ENCODE measurements at places on chromosomes 6 and 20. TPM values are rescaled to one million over a fixed set of nuclear protein-coding genes. Genes with fewer than 3 reads are reported as not detected.

GRCh38 chr6:156697225-156697830 is 79.8 kb upstream of the ARID1B start:
- H3K4me1 ChIP-seq, result no peaks in the 10 kb centered on the region
- DNase-seq, result no peak
- no peak overlapping the region for H3K4me3 ChIP-seq
- H3K36me3 ChIP-seq, result no peaks in the 10 kb centered on the region

DNA sequence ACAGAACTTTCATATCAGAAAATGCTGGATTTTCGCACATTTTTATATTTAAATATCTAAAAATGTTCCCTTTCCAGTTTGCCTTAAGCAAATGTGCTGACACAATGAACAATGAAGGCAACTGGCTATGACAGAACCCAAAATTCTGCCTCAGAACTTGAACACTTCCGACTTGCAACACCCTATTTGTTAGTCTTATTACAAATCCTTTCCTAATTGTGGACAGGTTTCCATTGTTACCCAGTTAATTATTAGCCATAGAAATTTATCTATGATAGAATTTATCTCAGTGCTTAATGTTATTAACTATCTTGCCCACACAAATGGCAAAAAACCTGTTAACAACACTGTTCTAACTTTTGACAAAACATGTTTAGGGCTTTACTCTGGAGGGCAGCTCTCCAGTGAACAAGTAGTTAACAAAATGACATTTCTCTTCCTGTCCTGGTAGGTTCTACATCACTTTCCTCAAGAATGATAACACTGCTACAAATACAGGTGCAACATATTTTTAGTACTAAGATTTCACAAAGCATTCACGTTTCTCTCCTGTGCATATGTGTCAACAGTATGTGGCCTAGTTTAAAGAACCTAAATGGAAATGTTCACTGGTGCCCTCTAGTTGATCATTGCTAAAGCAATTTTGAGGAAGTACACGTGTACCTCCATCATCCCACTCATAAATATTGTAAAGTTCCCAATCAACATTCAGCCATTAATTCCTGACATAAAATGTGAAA is 58.4 kb downstream of the HIVEP2 start:
- no peak overlapping the region for H3K27ac ChIP-seq
- H3K4me3 ChIP-seq, result no peak overlapping the region
- peaks cover 34% of the 10 kb centered on the region for H3K4me1 ChIP-seq
- no peaks in the 10 kb centered on the region for H3K27me3 ChIP-seq

GRCh38 chr6:41092421-41093140 is 19.8 kb downstream of the NFYA start:
- H3K27me3 ChIP-seq, result no peaks in the 10 kb centered on the region
- H3K4me1 ChIP-seq, result no peaks in the 10 kb centered on the region
- H3K27ac ChIP-seq, result no peak overlapping the region
- peaks cover 99% of the 10 kb centered on the region for H3K36me3 ChIP-seq
- H3K4me3 ChIP-seq, result no peak overlapping the region

- H3K27me3 ChIP-seq, result peaks cover 38% of the 10 kb centered on the region
- no peaks in the 10 kb centered on the region for H3K36me3 ChIP-seq
- H3K27ac ChIP-seq, result peak within 1 kb of the TSS; percentile 68
Measured at GRCh38 chr6:130365166-130366106, at the start of gene TMEM200A. Gene TMEM200A, plus strand, starts transcription at chr6:130366017. Its CDS starts 74,406 bp downstream, at chr6:130440423.

DNA sequence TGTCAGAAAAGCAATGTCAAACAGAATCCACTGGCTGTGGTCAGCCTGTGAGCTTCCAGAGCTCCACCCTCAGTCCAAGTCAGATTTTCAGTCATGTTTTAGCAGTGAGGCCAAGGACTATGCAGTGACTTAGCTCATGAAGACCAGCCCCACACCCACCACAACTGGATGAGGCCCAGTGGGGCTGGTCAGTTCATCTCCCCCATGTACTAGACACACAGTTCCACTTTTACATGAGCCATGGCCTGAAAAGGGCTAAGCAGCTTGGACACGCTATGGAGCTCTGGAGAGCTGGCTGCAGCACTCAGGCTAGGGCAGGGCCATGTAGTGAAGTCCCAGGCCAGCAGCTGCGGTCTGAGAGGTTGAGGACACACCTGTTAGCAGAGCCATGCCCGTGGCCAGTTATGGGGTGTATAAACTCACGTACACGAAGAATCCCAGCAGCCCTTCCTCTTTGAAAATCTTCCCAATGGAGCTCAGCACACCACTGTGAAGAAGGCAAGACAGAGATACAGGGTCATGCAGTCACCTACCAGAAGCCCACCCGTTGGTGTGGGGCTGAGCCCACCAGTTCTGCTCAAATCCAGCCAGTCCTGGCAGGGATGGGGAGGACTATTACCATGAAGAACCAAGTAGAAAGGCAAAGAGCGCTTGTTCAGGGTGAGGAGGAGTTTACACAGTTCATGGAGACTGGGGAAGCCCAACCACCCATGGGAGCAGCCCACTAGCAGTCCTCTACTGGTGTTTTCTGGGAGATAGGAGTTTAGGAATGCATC is 10.6 kb downstream of the MTCH1 start:
- H3K4me3 ChIP-seq, result no peak overlapping the region
- no peak for DNase-seq
- peaks cover 96% of the 10 kb centered on the region for H3K36me3 ChIP-seq
- no peak overlapping the region for H3K27ac ChIP-seq

DNA sequence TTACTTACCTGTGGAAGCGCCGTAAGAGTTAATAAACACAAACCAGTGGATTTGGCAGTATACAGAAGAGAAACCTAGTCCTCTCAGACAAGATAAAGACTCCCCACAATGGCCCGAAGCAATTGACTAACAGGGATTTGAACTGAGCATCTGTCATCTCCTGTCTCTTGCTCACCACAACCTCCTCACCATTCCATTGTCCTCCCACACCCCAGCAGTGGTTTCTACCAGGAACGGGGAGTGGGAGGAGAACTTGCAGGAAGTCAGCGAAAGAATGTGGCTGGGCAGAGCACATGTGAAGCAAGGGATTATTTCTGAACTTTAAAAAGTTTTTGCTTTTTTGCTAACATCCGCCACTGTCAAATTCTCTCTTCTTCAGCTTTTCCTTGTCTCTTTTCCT is 24.6 kb upstream of the TAAR1 start:
- no peaks in the 10 kb centered on the region for H3K4me1 ChIP-seq
- H3K27me3 ChIP-seq, result no peaks in the 10 kb centered on the region
- no peaks in the 10 kb centered on the region for H3K36me3 ChIP-seq
- DNase-seq, result no peak

The ABHD16A gene
- 56.4 TPM for total RNA-seq

The ENPP4 gene
- 33.2 TPM for total RNA-seq

The NOX3 gene
- total RNA-seq, result not detected

The ZSCAN16 gene
- total RNA-seq, result 6.8 TPM
